Placental epithelial cell (primary cell): ENCODE measurements at places on chromosomes 16 and 17. TPM values are rescaled to one million over a fixed set of nuclear protein-coding genes. Genes with fewer than 3 reads are reported as not detected.

CDRT15L2 gene
- not detected in 2 replicates for total RNA-seq

SCNN1G gene
- 0.22 TPM in 1 of 2 replicates, not detected in the other for total RNA-seq

SNX20 gene
- total RNA-seq, result under 0.01 and 0.22 TPM in 2 replicates

SPAG5 gene
- total RNA-seq, result 8.6 and 12.8 TPM in 2 replicates

GALR2 gene
- total RNA-seq, result 0.22 TPM in 1 of 2 replicates, not detected in the other

ATAD5 gene
- 2.7 TPM in 2 replicates for total RNA-seq

DOC2A gene
- not detected in 2 replicates for total RNA-seq

STH gene
- total RNA-seq, result not detected in 2 replicates

YBX2 gene
- total RNA-seq, result under 0.01 and 0.11 TPM in 2 replicates

GPR142 gene
- not detected in 2 replicates for total RNA-seq

NPIPA1 gene
- 19.4 and 43.2 TPM in 2 replicates for total RNA-seq

FOXC2 gene
- 0.39 and 2.3 TPM in 2 replicates for total RNA-seq

SHISA6 gene
- not detected in 2 replicates for total RNA-seq
